ENCODE measurements at places on chromosomes 11 and 22.

GRCh38 chr11:69950621-69951020, 127.5 kb upstream of the ANO1 start:
- DNase-seq = no peak

- DNase-seq = no peak
These were observed 36.4 kb upstream of the TPBGL start for GRCh38 chr11:75204012-75204674.

DNA sequence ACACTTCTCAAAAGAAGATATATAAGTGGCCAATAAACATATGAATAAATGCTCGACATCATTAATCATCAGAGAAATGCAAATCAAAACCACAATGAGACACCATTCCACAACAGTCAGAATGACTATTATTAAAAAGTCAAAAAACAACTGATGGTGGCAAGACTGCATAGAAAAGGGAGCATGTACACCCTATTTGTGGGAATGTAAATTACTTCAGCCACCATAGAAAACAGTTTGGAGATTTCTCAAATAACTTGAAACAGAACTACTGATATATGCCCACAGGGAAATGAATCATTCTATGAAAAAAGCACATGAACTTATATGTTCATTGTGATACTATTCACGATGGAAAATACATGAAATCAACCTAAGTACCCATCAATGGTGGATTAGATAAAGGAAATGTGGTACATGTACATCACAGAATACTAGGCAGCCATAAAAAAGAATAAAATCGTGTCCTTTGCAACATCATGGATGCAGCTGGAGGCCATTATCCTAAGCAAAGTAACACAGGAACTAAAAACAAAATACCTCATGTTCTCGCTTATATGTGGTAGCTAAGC, 42.4 kb downstream of the GLYATL2 start:
- DNase-seq = no peak

- no peak for DNase-seq
These were observed 839 bp downstream of the STX5 start for GRCh38 chr11:62830904-62831519.

- DNase-seq = no peak
These were observed 799.3 kb downstream of the TBC1D22A start for GRCh38 chr22:47561766-47562165.

- DNase-seq = no peak
These were observed 8.2 kb downstream of the UBASH3B start for GRCh38 chr11:122663764-122664163.

GRCh38 chr11:67276781-67277230, 10.5 kb downstream of the GRK2 start:
- DNase-seq = peak; percentile 84

DNA sequence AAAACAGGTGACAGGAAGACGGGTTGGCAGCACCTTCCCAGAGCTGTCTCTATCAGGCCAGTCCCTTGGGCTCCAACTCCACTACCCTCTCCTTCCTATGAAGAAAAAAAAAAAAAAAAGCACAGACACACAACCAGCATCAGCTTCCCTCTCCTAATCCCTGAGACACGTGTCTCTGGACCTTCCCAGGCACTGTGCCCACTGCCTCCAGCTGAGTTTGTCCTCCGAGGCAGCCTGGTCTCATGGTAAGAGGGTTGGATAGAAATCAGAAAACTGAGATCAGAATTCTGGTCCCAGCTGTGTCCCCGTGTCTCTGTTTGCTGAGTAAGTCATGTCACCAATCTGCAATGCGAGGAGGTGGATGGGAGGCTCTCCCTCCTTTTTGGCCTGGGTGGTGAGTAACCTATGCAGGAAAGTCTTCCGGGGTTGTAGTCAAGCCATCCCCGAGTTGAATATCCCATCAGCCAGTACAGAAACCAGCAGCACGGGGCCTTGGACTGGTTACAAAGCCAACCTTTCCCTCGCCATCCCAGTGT, 193.7 kb upstream of the TBCEL start:
- no peak for DNase-seq

Data from stimulated activated naive CD8-positive, alpha-beta T cell treated with anti-CD3 and anti-CD28 coated beads, Interleukin-15, Interleukin-2, amounts not matched to agents 100 U/mL and 50 U/mL, for 24 hours (primary cell).